Hematopoietic multipotent progenitor cell (in vitro differentiated cells): ENCODE measurements at places on chromosomes 5 and 9. TPM values are rescaled to one million over a fixed set of nuclear protein-coding genes. Genes with fewer than 3 reads are reported as not detected.

Gene AIF1L
- total RNA-seq = 4.8 TPM

Gene PCSK5
- total RNA-seq = 3.0 TPM

GRCh38 chr5:969408-969839 is 39.2 kb upstream of the NKD2 start:
- DNase-seq = no peak

- no peak for DNase-seq
Measured at GRCh38 chr5:54254482-54255198, 55.7 kb downstream of the ARL15 start.

DNA sequence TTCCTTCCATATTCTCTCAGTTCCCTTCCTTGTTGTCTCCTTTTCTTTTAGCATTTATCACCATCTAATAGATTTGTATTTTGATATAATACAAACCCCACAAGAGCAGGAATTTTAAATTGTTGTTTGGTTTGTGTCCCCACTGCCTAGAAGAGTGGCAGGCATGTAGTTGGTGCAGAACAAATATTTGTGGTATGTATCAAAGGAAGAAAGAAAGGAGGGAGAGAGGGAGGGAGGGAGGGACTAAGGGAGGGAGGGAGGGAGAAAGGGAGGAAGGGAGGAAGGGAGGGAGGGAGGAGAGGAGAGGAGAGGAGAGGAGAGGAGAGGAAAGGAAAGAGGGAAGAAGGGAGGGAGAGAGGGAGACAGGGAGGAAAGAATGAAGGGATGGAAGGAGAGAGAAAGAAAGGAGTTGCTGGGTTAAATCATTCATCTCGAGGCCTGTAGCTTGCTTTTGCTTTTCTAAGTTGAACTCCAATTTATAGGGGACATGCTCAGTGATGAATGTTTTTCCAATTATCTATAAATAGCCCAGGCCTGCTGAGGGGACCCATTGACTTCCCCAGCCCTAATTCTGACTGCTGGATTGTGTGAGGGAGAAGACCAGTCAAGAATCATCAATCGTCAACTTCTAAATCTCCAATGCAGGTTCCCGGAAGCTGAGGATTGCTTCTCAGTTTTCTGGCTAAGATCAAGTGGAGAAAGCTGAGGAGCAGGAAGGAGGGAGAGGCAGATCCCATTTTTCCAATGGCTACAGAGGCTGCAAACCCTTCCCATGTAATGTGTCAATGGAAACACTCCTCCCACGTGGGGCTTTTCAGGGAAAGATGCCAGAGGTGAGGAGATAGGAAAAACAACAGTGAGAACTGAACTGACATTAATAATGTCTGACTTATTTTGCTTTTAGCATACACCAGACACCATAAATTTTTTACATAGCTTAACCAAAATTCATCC is 320.7 kb downstream of the ASTN2 start:
- no peak for DNase-seq
